Nephron progenitor cell (in vitro differentiated cells): ENCODE measurements at places on chromosomes 12 and 14.

DNA sequence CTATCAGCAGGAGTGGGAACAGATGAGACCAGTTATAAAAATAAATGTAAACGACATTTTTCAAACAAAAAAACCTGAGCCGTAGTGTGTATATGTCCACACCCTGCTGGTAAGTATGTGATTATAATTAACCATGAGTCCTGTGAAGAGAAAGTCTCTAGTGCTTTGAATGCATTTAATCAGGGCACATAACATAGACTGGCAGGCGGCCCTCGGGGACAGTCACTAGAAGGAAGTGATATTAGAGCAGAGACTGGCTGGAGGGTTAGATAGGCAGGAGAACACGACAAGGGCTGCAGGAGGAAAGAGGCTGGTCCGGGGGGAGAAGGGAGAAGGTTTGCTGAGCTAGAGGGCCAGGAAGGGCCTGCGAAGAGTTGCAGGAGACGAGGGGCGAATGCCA, 23.8 kb upstream of the ELK3 start:
- no peak for DNase-seq

GRCh38 chr12:8667270-8667669, 4.6 kb upstream of the MFAP5 start:
- DNase-seq = no peak

GRCh38 chr14:106209755-106210154, 683.4 kb downstream of the TMEM121 start:
- DNase-seq = no peak

GRCh38 chr14:83830316-83830715, 1699.6 kb upstream of the FLRT2 start:
- no peak for DNase-seq

DNA sequence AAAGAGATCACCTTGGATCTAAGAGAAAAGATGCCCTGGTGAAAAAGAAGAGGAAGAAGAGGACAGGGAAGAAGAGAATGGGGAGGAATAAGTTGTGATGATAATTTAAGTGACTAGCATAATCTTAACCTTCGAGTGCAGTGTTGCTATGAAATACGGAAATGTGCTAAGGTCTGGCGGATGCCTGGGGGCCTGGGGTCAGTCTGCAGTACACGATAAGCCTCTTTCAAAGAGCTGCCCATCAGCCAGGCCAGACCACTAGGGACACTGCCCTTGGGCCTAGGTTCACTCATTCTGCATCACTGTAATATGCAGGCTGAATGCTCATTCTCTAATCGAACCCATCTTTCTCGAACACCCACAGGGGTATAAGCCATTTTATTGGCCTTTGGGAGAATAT, 83.4 kb downstream of the PLEKHG3 start:
- no peak for DNase-seq

DNA sequence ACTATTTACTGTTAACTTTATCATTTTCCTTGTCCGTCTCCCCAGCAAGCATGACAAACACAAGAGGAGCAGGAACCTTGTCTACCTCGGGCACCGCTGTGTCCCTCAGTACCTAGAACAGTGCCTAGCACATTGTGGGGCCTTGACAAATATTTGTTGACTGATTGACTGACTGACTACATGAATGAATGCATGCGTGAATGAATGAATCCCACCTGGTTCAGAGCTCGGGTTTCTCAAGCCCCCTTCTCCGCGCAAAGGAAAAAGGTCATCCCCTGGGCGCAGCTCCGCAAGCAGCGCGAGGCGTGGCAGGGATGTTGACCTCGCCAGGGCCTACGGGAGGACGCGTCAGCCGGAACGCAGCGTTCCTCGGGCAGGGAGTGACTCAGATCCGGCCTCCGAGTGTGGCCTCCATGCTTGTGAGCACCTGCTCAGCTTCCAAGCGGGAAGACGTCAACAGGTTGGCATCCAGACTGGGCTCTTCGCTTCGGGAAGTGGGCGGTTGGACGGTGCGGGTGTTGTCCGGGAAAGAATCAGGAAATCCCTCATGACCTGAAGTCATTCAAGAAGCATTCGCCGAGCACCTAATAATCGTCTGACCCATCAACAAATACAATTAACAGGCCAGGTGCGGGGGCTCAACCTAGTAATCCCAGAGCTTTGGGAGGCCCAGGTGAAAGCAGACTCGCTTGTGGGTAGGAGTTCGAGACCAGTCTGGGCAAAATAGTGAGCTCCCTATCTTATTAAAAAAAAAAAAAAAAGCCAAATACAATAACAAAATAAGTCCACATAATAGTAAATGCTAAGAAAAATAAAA, 13.9 kb upstream of the UBC start:
- DNase-seq = no peak

- DNase-seq = no peak
Measured at GRCh38 chr12:12474471-12474928, 88.2 kb downstream of the DUSP16 start.

GRCh38 chr12:85466890-85467289, 186.9 kb downstream of the ALX1 start:
- no peak for DNase-seq

DNA sequence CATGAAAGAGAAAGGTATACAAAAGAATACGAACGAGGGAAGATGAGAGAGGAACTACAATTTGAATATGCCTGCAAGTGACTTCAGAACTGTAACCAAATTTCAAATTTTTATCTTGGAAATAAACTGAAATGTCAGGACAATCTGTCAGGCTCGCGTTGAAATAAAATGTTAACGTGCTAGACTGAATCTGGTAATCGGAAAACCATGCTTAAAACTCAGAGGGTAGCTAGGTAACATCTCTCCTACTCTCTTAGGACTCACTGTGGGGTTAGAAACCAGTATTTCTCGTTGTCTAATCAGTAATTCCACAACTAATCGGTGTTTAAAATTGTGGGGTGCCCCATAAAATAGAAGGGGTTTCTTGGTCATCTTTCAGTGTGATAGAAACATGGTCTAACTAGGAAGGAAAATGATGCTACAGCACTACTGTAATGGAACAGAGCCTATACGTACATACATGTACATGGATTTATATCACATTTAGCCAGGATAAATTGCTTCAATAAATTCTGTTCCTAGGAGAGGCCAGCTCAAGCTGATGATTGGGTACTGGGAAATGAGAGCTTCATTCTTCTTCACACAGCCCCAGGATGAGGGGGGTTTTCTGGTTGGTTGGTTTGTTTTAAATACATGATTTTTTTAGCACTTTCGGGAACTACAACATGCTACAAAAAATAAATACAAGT, 23.9 kb downstream of the ATF7 start:
- DNase-seq = no peak

- no peak for DNase-seq
Measured at GRCh38 chr12:6955108-6956020, 4.2 kb downstream of the PTPN6 start.

DNA sequence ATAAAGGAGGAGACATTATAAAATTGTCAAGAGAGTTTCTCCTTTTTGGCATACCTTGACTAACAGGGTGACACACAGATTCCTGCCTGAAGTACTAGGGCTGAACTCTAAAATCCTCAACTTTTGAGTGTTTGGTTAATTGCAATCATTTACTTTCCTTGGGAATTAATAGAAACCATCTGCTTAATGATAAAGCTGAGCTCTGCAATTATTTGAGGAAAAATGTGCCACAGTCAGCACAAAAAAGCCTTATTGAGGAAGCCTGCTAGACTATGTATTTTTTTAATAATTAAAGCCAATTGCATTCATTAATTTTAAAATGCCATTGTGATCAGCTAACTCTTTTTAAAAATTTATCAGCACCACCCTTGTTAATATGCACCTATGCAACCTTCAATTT, 38.7 kb downstream of the PRICKLE1 start:
- no peak for DNase-seq

DNA sequence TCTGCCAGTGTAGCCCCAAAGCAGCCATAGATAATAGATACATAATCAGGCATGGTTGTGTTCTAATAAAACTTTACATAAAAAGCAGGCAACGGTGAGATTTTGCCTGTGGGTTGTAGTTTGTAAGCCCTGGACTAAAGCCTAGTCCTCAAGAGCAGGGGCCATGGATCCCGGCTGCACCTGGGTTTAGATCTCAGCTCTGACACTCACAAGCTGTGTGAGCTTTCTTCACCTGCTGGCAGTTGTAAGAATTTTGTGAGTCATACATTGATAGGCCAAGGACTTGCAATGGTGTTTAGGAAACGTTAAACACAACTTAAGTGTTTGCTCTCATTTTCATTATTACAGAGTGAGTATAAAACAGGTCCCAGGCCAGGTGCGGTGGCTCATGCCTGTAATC, 395.8 kb upstream of the TBX3 start:
- DNase-seq = no peak

- no peak for DNase-seq
Measured at GRCh38 chr12:130083002-130083401, 79.3 kb upstream of the FZD10 start.

- DNase-seq = no peak
Measured at GRCh38 chr14:53885136-53885640, 71.4 kb downstream of the BMP4 start.

DNA sequence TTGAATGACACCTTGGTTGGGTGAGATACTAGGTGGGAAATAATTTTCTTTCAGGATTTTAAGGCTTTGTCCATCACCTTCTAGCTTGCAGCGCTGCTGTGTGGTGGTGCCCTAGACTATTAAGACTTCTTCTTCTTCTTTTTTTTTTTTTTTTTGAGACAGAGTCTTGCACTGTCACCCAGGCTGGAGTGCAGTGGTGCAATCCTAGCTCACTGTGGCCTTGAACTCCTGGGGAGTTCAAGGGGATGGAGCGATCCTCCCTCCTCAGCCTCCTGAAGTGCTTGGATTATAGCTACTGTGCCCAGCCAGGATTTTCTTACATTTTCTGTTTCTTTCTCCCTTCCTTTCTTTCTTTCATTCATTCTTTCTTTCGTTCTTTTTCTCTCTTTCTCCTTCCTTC, 10.3 kb upstream of the MTA1 start:
- DNase-seq = no peak

GRCh38 chr12:44738051-44738450, 138.1 kb downstream of the NELL2 start:
- no peak for DNase-seq

- no peak for DNase-seq
Measured at GRCh38 chr12:91327131-91327530, 144.5 kb upstream of the DCN start.

GRCh38 chr14:88233915-88234314, 89.2 kb downstream of the KCNK10 start:
- DNase-seq = no peak

- no peak for DNase-seq
Measured at GRCh38 chr12:51264297-51264696, 5.9 kb downstream of the SMAGP start.

DNA sequence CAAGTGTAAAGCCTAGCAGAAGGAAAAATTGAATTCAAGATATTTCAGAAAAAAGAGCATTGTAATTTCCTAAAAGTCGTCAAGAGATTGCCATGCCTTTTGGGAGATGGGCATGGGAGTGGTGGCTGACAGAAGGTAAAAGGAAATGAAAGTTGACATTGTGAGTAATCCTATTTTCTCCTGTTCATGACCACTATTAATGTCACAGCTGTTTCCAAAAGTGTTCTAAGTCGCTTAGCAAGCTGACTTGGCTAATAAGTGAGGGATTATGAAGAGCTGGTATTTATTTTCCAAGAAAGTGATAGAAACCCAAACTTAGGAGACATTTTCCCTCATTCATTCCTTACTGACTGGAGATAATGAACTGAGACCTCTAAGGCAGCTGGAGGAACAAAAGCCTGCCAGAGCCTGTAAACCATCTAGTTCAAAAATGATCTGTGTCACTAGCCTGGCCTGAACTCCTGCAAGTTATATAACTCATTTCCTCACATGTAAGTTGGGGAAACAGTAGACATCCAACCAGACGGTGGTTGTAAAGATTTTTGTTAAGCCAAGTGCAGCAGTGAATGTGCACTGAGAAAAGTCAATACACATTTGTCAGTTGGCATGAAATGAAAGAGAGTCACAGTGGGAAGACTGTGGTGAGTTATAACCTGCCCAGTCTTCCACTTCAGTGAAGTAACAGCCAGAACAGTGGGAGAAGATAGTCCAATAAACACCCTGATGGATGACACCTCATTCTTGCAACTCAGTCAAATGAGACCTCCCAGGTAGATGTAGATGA, 75.8 kb downstream of the DIO2 start:
- no peak for DNase-seq

DNA sequence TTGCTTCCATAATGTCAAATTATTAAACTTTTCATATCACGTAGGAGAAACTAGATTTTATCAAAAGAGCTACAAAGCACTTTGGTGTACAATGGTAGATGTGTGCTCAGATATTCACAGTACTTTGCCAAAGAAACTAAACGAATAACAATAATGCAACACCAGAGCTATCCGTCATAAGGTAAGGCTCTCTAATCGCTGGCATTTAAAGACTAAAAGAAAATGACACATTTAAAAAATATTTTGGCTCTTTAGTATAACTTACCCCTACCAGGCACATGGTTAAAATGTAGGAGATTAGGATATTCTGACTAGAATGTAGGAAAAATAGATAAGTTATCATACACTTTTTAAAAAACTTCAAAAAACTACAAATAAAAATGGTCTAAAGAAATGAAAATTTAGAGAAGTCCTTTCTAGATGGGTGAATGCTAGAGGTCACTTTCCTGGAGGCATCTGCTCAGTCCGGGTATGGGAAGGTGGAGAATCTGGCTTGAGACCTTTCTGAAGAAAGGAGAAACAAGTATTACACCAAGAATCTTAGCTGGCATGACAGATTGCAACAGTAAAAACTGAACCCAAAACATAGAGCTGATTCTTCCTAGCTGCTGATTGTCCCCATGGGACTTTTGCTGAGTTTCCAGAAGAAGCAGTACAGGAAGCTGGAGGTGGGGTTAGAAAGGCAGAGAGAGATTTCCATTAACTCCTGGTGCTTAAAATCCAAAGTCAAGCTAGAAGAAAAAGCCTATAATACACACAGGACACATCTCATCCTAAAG, 67.9 kb downstream of the FAR2 start:
- DNase-seq = no peak

GRCh38 chr12:31562594-31563328, 28.2 kb downstream of the DENND5B start:
- DNase-seq = no peak

- DNase-seq = no peak
Measured at GRCh38 chr12:72734581-72734980, 462.4 kb downstream of the TRHDE start.

DNA sequence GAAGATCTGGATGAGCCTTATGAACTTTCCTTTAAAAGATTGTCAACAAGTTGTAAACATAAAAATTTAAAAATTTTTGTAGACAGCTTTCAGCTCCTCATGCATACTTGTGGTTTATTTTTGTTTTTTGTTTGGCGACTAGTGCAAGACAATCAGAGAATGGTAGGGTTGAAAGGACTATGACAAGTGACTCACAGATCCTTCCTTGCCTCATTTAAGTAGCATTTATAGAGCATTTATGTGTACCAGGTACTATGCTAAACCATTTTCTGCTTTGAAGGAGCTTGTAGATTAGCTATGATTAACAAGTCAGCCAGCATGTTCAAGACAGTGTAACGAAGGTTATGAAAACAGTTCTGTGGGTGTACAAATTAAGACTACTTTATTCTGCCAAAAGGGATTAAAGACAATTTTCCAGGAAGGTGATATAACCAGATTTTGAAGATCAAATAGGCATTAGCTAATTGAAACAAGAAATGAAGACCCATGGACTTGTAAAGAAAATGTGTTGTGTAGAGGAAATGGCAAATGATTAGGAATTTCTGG, 122.0 kb downstream of the PCNX1 start:
- no peak for DNase-seq
